ENCODE measurements at places on chromosomes 2 and 18. TPM values are rescaled to one million over a fixed set of nuclear protein-coding genes. Genes with fewer than 3 reads are reported as not detected.

GRCh38 chr18:45236676-45237075, 378.6 kb upstream of the SLC14A2 start:
- no peak for DNase-seq

- peak; percentile 47 for DNase-seq
These were observed 27.4 kb upstream of the SPR start for GRCh38 chr2:72859831-72860262.

GTF2A1L gene
- not detected for total RNA-seq

DNA sequence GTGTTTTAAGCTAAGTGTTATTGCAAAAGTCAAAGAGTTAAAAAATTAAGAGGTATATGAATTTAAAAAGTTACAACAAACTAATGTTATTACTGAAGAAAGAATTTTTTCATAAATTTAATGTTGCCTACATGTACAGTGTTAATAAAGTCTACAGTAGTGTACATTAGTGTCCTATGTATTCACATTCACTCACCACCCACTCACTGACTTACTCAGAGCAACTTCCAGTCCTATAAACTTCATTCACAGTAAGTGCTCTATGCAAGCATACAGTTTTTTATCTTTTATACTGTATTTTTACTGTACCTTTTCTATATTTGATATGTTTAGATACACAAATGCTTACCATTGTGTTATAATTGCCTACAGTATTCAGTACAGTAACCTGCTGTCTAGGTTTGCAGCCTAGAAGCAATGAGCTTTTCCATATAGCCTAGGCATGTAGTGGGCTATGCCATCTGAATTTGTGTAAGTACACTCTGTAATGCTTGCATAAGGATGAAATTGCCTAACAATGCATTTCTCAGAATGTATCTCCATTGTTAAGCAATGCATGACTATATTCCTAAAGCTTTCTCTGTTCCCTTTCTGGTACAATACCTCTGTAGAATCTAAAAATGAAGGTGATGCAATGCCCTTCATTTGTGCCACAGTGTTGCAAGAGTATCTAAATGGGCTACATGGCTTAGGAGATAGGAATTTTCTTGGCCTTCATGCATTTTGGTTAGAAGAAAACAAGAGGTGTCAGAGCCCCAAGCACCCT, 370.8 kb upstream of the NT5C1B start:
- DNase-seq: no peak

DNA sequence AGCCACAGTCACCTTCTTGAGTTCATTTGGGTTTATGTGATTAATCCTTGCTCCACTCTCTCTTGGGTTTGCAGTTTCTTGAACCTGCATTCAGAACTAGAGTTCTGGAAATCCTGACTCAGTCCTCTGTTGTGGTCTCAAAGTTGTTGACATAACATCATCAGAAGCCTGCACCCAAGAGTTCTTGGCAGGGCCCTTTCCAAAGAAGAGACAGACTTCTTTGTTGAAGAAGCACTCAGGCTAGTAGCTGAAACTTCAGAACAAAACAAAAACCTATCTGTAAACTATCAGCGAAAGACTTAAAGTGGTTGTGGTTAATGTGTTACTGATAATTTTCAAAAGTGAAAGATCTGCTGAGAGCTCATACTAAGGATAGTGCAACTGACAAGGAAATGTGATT, 120.8 kb downstream of the FAM168B start:
- DNase-seq: no peak

ACMSD gene
- not detected for total RNA-seq

DNA sequence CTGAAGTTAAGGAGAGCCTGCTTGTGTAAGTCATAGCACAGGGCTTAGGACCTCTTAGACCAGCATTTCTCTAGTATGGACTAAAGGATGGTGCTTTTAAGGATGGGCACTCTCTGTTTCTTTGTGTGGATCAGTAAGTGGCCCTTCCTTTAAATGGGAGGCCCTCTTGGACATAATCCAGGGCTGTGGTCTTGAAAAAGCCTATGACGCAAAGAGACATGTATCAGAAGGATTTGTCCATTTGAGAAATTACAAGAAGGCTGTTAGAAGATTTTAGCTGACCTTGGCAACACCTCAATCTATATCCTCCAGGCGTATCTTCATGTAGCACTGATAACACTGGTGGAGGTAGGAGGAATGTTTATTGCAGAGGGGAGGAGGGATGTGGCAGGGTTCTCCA, 79.2 kb downstream of the PRPF40A start:
- no peak for DNase-seq

- no peak for DNase-seq
These were observed 162.7 kb downstream of the CAMKMT start for GRCh38 chr2:44524347-44524926.

Data from activated naive CD8-positive, alpha-beta T cell treated with anti-CD3 and anti-CD28 coated beads for 36 hours (primary cell).